ENCODE measurements at places on chromosomes 12 and 14.

DNA sequence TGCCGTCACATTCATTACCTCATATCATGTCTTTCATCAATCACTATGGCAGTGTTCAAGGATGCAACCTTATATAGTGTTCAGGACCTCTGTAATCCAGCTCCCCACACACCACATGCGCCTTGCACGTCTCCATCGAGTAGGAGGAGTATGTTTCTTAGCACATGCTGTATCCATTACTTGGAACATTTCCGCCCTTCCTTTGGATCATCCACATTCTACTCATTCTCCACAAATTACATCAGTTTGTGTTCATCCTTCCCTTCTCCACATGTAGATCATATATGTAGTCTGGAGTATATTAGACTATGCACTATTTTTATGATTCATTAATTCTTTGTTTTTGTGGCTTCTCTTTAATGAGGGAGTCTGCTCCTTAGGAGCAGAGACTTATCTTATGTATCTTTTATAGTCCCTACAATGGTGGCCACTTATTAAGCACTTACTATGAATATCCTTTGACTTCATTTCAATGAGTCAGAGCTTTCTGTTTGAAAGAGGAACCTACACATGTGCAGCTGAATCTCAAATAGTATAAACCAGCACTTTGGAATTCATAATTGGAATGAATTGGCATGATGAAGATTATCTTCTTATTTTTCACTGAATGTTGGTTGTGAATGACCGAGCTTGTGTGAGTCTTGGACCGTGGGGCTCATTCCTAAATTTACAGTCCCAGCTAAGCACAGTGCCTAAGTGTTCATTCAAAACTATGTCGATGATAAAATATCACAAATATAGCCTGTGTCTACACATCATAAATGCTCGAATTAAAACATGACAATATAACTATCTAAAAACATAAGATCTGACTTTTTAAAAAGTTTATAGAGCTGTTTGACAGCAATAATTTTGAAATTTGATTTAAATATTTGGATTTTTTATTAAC is 30.2 kb upstream of the NPAS3 start:
- no peak for DNase-seq

- no peak for DNase-seq
These were observed 981.8 kb downstream of the TMEM121 start for GRCh38 chr14:106508216-106508615.

- DNase-seq, result no peak
These were observed 1.6 kb downstream of the TSSK4 start for GRCh38 chr14:24207104-24207551.

DNA sequence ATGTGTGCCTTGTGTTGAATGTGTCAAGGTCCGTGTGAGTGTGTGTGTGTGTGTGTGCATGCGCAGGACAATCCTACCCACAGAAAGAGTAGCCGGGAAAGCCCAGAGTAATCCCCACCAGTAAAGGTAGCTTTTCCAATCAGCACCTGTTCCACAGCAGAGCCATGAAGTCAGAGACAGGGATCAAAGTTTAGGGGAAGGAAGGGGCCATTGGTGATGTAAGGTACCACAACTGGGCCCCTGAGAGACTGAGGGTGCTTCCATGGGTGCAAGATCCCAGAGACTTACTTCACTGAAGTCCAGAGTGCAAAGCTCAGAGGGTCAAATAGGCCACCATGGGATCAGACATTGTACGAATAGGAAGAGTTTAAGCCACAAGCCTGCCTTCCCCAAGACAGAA is 20.5 kb downstream of the OR10P1 start:
- no peak for DNase-seq

DNA sequence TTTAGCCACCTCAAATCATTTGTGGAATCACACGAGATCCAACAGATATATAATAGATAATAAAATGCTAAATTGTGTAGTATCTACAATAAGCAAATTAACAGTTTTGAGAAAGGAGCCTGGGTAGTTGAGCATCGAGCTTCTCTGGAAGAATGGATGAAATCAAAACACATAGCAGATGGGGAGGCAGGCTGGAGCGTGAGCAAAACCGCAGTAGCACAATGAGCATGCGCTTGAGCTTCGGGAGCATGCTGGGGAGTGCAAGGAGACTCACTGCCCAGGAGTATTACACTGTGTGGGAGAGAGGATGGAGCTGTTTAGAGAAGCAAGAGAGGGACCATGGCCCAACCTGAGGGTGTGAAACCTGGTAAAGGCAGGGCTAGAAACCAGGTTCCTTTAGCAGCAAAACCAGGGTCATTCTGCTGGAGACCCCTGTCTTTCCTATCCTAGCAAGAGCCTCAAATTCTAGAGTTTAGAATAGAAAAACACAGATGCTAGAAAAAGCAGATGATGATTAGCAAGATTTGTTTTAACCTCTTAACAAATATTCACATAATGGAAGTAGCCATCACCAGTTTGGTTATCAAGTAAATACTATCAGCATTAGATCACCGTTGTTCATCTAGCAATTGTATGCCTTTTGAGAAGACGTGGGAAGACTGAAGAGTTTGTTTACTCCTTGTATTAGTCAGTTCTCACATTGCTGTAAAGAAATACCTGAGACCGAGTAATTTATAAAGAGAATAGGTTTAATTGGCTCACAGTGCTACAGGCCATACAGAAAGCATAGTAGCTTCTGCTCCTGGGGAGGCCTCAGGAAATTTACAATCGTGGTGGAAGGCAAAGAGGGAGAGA is 484.8 kb downstream of the EGLN3 start:
- DNase-seq, result no peak

GRCh38 chr14:85363358-85363757 is 166.6 kb upstream of the FLRT2 start:
- no peak for DNase-seq

Data from activated T-cell treated with anti-CD3 and anti-CD28 coated beads, Interleukin-2, amount 50 U/mL, for 48 hours (primary cell).